Stimulated activated CD4-positive, alpha-beta T cell treated with anti-CD3 and anti-CD28 coated beads, Interleukin-2, amount 100 ng/mL, for 24 hours (primary cell): ENCODE measurements at places on chromosomes 12 and 14.

DNA sequence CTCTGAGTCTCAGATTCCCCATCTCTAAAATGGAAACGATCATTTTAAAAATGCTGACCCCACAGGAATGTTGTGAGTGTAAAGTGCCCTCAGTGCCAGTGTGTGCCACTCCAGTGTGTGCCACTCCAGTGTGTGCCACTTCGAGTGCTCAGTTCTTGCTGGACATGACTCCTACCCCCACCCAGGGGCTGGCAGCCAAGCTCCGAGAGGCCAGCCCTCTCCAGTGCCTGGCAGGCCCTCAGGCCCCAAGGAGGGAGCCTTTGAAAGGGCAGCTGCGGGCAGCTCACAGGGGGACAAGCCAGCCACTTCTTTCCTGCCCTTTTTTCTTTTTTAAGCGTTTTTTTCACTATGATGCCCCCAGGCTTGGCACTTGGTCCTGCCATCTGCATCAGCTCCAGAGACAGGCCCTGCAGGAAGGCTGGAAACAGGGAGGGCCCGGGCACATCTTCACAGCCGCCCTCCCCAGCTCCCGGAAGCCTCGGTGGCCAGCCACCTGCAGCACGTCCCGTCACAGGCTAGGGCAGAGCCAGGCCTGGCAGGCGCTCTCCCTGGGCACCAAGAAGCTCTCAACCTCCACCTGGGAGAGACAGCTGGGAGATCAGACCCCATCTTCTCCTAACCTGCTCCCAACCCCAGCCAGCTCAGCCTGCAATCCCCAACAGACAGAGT is 29.8 kb downstream of the NCOR2 start:
- DNase-seq: no peak

DNA sequence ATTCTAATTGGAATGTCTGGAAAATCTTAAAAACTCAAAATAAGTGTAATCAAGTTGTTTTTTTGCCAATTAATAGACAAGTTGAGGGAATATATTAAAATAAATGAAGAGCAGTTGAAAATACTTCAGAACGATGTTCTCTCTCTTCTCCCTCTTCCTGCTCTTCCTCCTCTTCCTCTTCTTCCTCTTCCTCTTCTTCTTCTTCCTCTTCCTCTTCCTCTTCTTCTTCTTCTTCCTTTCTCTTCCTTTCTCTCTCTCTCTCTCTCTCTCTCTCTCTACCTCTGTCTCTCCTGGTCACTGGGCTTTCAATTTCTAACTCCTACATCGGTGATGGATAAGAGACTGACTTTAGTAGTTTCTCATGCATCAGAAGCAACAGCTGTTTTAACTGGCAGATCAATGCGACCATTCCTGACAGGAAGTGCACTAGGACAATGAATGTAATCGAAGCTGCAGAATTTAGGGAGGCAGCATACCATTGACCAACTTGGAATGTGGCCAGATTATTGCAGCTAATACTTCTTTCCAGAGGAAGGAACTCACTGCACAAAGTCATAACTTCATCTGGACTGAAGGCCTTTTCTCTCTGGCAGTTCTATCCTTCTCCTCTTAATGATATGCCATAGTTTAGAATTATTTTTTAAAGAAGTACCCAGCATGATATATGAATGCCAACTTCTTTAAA is 13.8 kb upstream of the TMTC2 start:
- no peak for DNase-seq

DNA sequence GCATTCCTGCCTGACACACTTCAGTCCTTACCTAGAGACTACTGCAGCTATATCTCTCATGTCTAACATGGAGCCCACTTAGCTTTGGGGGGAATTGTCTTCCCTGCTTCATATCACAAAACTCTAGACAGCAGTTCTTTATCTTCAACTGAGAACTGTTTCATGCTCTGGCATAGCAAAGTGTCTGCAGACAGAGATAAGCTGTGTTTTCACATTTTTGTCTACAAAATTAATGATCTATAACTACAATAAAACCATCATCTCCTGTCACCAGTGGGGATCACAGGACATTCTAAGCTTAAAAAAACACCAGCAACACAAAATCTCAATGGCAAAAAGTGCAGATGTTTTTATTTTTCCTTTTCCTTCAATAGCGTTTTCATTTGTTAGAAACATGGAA is 137.1 kb upstream of the VRK1 start:
- no peak for DNase-seq

DNA sequence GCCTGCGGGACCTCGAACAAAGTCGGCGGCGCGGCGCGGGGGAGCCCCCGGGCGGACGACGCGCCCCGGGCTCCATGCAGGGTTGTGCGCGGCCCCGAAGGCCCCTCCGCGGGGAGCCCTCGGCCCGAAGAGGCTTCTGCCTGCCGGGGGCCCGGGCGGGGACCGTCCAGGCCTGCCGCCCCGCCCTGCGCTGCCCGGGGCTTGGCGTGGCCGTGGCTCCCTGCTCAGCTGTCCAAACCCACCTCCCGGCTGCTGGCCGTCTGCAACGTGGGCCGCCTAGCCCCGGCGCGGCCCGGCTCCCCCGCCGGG is 670 bp downstream of the DYRK2 start:
- no peak for DNase-seq

- DNase-seq: no peak
Measured at GRCh38 chr14:20110438-20110837, at the start of gene OR4K17. Gene OR4K17, plus strand, starts transcription at chr14:20110739. Its CDS starts 6,761 bp downstream, at chr14:20117500.

- DNase-seq: no peak
Measured at GRCh38 chr14:43207189-43207588, 1299.9 kb downstream of the FSCB start.

GRCh38 chr12:123254853-123255446 is 16.7 kb downstream of the CDK2AP1 start:
- DNase-seq: no peak

GRCh38 chr14:74257078-74257940 is 18.1 kb downstream of the VSX2 start:
- DNase-seq: peak; percentile 71

- DNase-seq: peak; percentile 31
Measured at GRCh38 chr12:68119250-68119649, 40.3 kb downstream of the IFNG start.

GRCh38 chr14:53389202-53389601 is 236.1 kb upstream of the DDHD1 start:
- DNase-seq: no peak

- DNase-seq: no peak
Measured at GRCh38 chr12:52847335-52848102, 1.3 kb downstream of the KRT78 start.

GRCh38 chr14:69300601-69301221 is 40.8 kb downstream of the GALNT16 start:
- DNase-seq: no peak

DNA sequence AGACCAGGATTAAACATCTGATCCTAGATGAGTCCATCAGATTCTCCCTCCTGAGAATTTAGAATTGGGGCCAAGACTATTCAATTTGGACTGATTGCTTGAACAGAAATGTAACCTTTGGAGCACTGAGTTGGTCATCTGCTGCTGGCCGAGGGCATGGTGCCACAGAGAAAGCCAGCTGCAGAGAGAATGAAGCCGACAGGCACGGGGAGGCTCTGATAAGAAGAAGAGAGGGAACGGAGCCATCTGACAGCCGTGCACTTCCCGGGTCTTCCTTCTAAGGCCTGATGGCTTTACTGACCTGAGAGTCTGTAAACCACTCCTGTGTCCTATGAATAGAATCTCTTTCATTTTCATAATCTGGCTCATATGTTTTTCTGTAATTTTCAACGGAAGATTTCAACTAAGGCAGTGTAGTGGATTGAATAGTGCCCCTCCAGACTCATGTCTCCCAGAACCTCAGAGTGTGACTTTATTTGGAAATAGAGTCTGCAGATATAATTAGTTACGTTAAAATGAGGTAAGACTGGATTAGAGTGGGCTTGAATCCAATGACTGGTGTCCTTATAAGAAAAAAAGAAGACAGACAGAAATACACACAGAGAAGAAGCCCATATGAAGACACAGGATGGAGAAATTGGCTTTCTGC is 39.1 kb upstream of the FRS2 start:
- DNase-seq: no peak

- no peak for DNase-seq
Measured at GRCh38 chr12:104938371-104938770, 19.7 kb downstream of the SLC41A2 start.

GRCh38 chr14:87944987-87945604 is 47.9 kb downstream of the GALC start:
- DNase-seq: no peak

GRCh38 chr12:106171117-106171750 is 32.5 kb upstream of the NUAK1 start:
- no peak for DNase-seq

GRCh38 chr12:66268562-66268961 is 33.7 kb upstream of the HELB start:
- DNase-seq: no peak
